ENCODE measurements at places on chromosomes 5 and 9.

GRCh38 chr5:126182971-126183695 lies 240.1 kb upstream of the GRAMD2B start:
- DNase-seq: no peak

DNA sequence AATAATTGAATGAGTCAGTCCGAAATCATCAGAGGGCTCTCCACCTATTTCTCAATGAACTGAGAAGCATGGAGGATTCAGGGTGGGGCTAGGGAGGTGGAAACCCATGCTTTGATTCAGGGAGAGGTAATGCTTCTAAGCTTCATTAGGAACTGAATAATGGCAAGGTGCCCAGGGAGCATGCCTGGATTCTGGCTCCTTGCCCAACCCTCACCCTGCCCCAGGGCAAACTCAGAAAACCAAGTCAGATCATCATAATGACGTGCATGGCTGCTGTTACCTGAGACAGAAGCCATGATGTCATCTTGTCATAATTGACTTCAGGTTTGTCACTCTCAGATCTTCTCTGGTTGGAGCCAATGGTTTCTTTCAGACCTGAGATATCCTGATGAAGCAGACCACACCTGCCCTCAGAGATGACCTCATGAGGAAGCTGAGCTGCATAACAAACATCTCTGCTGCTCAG lies 199.6 kb downstream of the SYK start:
- peak; percentile 77 for DNase-seq

- DNase-seq: no peak
These were observed 910.4 kb downstream of the DNAH5 start for GRCh38 chr5:13034061-13034460.

- peak; percentile 4 for DNase-seq
These were observed 39.2 kb upstream of the ELOVL7 start for GRCh38 chr5:60883229-60883628.

- no peak for DNase-seq
These were observed 212.5 kb downstream of the RAB3C start for GRCh38 chr5:58795327-58795726.

DNA sequence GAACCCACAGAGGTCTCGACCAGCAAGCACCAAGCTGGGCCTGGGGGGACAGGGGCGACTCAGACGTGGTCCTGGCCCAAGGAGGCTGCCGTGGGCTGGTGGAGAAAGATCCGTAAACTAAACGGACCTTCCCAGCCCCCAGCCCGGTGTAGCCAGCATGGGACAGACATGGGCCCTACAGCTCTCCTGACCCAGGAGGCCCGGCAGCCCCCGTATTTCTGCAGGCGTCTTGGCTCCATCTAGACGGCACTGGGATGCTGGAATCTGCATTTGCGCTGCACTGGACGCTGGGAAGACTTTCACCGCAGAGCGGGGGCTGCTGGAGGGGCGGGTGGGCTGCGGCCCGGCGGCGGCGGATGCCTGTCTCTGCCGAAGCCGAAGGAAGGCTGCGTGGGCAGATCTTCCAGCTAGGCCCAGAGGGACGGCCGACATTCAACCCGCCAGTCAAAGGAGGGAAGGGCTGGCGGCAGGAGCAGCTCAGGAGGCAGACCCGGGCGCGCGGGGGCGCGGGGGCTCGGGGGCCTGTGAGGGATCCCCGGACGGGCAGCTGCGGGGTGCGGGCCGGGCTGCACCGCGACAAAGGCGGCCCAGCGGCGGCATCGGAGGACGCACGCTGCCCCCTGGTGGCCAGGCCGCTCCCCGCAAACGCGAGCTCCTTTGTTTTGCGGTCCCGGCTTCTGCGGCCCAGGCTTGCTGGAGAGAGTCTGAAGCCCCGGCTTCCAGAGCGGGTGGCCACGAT lies 266.2 kb downstream of the NSG2 start:
- DNase-seq: peak; percentile 82

- no peak for DNase-seq
These were observed 81.6 kb downstream of the PTCH1 start for GRCh38 chr9:95435074-95435728.

- no peak for DNase-seq
These were observed 11.9 kb upstream of the C5orf46 start for GRCh38 chr5:147918101-147918685.
